GM12865 (cell line): ENCODE measurements at places on chromosomes 4 and X.

- no peak for DNase-seq
Measured at GRCh38 chrX:40578039-40578695, 2.6 kb upstream of the ATP6AP2 start.

GRCh38 chr4:40170588-40170987 is 26.2 kb upstream of the RHOH start:
- no peak for DNase-seq

DNA sequence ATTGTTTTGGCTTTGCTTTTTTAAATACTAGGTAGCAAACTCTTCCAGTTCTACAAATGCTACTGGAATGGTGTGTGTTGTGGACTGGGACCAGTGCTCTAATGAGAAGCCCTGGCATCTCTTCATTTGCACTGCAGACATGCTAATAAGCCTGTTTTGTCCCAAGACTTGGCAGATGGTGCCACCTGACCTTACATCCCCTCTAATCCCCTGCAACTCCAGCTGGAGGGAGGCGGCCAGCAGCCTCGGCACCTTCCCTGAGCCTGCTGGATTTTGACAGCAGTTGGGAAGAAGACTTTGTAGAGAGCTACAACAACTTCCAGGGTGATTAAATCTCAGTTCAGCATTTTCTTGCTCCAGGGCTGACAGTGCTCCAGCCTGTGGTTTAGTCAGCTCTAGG is 200.0 kb downstream of the DCLK2 start:
- DNase-seq = no peak

- DNase-seq = no peak
Measured at GRCh38 chr4:169124661-169125060, 114.6 kb upstream of the CBR4 start.

DNA sequence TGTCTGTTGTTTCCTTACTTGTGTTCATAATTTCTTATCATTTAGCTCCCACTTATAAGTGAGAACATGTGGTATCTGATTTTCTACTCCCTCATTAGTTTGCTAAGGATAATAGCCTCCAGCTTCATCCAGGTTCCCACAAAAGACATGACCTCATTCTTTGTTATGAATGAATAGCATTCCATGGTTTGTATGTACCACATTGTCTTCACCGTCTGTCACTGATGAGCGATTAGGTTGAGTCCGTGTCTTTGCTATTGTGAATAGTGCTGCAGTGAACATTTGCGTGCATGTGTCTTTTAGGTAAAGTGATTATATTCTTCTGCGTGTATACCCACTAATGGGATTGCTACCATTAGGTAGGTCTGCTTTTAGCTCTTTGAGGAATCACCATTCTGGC is 624.3 kb upstream of the EPHA5 start:
- DNase-seq = no peak

DNA sequence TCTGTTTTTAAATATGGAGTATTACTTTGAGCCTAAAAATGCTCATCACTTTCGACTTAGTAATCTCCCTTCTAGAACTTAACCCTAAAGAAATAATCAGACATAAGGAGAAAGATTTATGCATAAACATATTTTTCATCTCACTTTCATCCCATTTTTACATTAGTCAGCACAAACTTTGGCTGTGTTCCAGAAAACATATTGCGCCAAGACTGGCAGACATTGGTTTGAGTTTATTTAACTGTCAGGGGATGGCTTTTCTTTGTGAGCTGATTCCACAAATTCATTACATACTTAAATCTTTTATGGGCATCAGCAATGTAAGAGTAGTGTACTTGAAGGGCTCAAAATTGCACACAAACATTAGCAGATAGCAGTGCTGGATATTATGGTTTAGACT is 23.7 kb downstream of the MAOA start:
- no peak for DNase-seq

- DNase-seq = no peak
Measured at GRCh38 chrX:14738643-14739042, 134.2 kb downstream of the FANCB start.

DNA sequence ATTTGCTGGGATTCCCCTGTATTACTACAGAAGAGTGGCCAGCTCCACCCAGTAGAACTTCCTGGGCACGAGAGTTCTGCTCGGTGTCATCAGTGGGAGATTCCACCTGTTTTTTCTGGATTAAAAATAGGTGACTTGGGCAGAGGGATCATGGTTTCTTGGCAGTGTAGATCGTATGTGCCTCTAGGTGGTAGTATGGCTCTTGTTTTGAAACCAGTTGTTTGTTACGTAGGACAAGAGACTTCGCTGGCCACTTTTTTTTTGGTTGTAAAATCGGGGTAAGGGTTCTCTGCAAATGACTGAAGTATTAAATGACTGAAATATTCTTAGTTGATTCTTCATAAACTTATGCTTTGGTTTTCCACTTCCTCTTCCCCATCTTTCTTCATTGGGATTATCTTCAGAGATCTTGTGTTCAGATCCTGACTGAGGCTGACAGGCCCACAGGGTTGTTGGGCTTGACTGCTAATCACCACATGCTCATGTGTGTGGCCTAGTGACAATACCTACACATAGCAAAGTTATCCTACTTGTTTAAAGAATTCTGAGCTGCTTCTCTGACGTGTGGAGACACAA is 43.8 kb upstream of the WDR1 start:
- no peak for DNase-seq

- DNase-seq = no peak
Measured at GRCh38 chrX:88397551-88397950, 349.5 kb upstream of the CPXCR1 start.

DNA sequence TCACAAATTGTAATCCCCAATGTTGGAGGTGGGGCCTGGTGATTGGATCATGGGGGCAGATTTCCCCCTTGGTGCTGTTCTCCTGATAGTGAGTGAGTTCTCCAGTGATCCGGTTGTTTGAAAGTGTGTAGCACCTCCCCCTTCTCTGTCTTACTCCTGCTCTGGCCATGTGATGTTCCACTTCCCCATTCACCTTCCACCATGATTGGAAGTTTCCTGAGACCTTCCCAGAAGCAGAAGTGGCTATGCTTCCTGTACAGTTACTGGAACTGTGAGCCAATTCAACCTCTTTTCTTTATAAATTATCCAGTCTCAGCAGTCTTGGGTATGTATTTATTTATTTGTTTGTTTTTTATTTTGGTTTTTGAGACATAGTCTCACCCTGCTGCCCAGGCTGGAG is 143.2 kb downstream of the CPE start:
- no peak for DNase-seq

DNA sequence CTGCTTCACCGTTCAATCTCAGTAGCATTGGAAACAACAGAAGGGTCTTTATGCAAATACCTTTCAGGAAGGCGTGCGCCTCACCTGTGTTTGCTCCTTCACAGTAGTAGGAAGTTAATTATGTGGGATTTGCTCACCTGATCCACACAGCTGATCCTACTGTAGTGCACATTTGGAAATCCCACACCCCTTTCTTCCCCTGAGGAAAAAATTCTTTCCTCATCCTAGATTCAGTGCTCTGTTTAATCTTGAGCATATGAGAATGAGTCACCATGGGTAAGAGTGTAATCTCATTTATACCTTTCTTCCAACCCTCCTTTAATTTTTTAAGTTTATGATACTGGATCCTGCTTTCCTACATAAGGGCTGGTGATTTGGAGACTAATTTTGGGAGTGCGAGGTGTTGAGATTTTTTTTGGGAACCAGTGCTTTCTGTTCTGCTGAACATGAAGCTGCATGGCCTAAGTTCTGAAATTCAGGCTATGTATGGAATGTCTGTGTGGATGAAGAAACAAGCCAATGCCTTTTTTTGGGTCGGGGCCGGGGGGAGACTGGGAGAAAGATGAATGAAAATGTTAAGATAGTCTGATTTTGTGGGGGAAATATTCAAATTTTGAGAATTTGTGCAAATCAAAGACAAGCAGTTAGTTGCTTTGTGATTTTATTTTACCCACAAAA is 19.0 kb downstream of the GAB1 start:
- DNase-seq = no peak

GRCh38 chrX:33447285-33447684 is 235.9 kb upstream of the DMD start:
- DNase-seq = no peak

DNA sequence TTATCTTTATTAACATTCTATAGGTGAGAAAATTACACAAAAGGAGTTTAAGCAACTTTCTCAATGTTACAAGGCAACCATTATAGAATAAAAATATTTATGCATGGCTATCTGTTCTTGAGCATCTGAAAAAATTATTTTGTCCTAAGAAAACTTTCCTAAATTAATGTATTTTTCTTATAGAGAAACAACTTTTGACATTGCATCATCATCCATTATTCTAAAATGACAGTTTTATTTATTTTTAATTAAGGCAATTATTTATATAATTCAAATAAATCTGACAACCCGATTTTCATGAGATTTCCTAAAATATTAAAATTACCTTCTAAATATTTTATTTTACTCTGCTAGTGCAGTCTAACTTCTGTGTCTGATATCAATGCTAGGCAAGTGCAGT is 4.8 kb downstream of the BTC start:
- no peak for DNase-seq

DNA sequence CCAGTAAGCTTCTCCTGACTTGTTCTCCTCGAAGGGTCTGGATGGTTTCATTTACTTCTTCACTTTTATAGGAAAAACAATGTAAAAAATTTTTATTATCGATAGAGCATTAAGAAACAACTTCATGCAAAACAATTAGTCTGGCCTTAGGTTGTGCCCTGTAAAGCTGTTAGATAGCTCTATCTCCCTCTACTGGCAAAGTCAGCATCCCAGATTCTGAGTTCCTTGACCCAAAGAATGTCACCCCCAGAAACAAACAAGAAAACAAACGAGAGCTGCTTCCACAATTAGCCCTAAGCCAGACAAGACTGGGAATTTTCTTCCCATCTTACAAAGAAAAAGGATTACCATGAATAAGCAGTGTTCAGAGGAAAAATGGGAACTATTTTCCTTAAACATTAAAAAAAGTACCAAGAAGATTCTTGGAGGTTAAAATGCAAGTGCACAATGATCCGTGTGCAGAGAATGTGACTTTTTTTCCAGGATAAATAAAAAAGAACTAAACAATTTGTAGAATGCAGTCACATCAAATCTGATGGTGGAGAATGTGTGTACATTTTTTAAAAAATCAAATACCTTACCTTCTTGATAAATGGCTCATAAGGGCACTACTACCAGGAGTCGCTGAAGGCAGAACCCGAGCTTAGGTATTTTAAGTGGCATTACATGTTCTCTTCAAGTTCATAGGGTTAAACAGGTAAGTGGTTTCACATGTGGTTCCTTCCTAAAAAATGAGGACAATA is 293.2 kb downstream of the FBXO8 start:
- DNase-seq = peak; percentile 21

DNA sequence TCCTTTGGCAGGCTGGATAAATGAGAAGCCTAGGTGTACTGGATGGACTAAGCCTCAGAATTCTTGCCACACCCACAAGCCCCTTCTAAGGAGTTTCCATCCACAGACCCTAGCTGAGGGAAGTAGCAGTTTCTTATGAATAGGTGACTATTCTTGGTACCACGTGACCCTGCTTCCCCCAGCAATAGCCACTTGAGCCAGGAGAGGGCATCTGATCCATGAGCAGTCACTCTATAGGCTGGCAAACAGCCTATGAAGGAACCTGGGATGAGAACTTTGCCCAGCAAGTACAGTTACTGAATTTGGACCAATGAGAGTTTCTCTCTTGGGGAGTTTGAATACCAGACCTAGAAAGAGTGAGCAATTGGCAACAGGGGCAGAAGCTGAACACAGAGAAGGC is 84.0 kb downstream of the RTL9 start:
- DNase-seq = peak; percentile 28

- no peak for DNase-seq
Measured at GRCh38 chr4:182842759-182843390, 74.3 kb downstream of the DCTD start.

DNA sequence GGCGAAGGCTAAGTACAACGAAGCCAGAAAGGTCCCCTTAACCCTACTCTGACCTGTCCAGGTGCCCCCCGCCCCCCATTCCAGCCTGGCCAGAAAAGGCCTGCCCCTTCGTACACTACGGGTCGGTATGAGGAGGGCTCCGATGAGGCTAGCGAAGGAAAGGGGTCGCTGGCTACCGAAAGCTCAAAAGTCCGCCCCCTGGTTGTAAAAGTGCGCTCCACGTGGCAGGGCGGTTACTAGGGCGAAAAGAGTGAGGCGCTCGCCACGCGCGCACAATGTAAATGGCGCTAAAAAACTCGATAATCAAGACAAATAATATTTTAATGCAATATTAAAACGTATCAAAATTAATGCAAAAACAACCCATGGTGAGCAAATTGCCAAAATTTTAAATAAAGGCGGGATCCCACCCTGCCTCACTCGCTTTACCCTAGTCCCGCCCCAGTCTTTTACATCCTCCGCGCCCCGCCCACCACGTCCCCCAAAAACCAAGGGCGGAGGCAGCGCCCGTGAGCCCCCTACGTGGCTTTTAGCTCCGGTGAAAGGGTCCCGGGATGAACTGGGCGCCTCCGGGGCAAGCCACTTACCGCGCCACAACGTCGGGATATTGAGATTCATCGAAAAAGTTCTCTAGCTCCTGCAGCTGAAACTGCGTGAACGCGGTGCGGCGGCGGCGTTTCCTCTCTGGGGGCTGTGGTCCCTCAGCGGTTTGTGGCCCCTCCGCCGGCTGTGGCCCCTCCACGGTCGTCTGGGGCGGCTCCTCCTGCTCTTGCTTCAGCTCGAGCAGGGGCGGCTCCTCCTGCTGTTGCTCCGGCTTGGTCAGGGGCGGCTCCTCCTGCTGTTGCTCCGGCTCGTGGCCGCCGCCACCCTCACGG is 929 bp downstream of the ESX1 start:
- no peak for DNase-seq

- no peak for DNase-seq
Measured at GRCh38 chr4:146401274-146401673, 120.5 kb downstream of the SLC10A7 start.

GRCh38 chr4:148633720-148634119 is 191.5 kb upstream of the NR3C2 start:
- DNase-seq = no peak

GRCh38 chr4:39346856-39347519 is 19.2 kb downstream of the RFC1 start:
- no peak for DNase-seq

GRCh38 chr4:81698538-81699296 is 227.0 kb upstream of the RASGEF1B start:
- no peak for DNase-seq

- DNase-seq = peak; percentile 65
Measured at GRCh38 chr4:86484241-86484640, 109.9 kb upstream of the PTPN13 start.

GRCh38 chr4:173192375-173193162 is 24.0 kb downstream of the GALNT7 start:
- DNase-seq = peak; percentile 19

- DNase-seq = no peak
Measured at GRCh38 chr4:57631147-57631546, 521.0 kb upstream of the IGFBP7 start.
